GM23248 (cell line): ENCODE measurements at places on chromosomes 1 and 21.

DNA sequence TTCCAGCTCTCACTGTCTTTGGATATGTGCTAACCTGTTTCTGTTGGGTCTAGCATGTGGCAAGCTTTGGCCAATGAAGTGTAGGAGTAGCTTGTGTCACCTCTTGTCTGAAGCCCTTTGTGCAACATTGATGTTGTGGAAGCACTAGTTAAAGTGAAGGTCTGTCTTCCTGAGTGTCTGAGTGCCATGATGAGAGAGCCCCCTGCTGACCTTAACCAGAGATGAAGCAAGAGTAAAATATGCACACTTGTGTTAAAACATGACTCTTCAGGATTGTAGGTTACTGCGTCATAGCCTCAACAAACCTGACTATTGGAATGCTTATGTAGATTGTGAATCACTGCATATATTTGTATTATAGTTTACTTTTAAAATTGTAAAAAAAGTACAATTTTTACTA lies 103.7 kb downstream of the NCAM2 start:
- no peak for DNase-seq

DNA sequence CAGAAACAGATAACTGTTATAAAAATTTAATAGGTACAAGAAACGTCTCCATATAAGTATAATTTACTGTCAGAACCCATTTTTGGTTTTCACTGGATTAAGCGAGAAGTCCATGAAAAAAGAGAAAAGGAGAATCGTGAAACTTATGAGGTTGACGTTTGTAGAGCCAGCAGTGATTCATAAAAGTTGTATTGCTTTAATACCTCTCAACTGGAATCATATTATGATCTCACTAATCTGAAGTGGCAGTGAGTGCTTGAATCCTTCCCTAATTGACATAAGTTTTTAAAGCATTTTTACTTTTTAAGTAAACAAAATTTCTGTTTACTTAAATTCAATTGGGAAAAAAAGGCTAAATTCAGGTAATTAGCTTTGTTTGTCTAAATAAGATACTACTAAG lies 315.3 kb downstream of the TPR start:
- DNase-seq, result peak; percentile 29

GRCh38 chr1:247370786-247371732 lies 39.4 kb upstream of the ZNF496 start:
- DNase-seq, result peak; percentile 59

DNA sequence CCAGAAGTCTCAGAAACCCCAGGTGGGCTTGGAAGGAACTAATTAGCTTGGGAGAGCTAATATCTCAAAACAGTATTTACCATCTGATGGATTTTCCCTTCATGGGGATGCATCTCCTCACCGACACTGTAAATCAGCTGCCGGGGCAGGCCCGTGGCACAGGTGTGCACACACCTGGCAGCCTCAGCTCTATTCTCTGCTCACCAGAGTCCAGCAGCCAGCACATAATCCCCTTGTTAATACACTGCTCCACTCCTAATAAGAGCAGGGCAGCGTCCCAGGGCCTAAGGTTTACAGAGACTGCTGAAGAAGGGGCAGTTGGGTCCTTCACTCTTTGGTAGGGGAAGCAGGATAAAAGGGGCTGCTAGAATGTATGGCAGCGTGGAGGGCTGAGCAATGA lies 200.0 kb downstream of the TOMM20 start:
- no peak for DNase-seq

DNA sequence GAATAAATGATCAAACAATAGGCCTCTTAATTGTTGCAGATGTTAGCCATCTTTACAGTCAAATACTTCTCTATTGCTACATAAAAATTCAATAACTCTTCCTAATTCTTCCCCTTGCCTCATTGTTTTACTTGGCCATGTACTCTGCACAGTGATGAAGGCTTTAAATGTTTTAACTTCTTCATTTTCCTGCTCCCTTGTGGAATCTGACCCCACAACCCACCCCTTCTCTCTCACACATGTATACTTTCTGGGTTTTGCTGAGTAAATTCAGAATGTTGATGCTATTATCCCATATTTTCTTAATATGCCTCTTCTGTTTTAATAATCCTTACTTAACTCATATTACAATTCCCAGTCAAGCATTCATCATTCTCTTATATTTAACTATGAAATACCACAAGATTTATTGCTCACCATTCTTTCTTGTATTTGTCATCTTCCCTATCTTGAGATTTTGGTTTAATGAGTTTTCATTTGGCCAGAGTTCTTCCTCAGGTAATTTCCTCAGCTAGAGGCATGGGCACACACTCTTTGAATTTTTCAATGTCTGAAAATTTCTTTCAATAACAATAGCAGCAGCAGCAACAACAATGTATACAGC lies 327.8 kb upstream of the USP24 start:
- DNase-seq, result peak; percentile 31

- peak; percentile 7 for DNase-seq
Measured at GRCh38 chr1:12339396-12339795, 109.6 kb downstream of the VPS13D start.

- DNase-seq, result no peak
Measured at GRCh38 chr1:166950156-166950555, 25.2 kb downstream of the ILDR2 start.

DNA sequence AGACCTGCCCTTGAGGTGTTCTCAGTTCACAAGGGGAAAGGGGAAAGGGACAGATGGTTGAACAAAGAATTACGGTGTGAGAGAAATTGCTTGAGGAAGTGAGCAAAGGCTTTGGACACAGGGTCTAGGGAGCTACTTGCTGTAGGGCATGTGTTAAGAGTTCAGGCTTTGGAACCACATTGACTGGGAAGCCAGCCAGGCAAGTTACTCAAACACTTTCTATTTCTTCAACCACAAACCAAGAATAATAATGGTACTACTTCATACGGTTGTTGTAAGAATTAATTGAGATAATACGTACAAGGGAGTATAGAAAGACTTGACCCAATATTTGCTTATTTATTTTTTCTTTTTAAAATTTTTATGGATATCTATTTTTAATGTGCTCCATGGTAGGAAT lies 26.6 kb downstream of the AK4 start:
- DNase-seq, result peak; percentile 96

DNA sequence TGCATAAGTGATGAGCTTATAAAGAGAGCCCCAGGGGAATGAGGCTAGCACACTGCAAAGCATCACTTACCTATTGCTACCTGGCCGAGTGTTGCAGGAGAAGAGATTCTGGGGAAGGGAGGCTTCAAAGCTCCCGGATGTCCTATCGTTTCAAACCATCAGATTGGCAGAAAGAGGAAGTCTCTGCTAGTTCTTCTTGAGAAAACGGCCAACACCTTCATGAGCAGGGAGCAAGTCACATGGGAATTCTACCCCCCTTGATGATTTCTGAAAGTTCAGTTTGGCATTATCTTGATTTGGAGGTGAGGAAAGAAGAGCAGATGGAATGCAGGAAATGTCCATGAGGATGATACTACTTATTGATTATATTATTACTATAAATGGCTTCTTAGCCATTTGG lies 16.2 kb downstream of the SYF2 start:
- no peak for DNase-seq

DNA sequence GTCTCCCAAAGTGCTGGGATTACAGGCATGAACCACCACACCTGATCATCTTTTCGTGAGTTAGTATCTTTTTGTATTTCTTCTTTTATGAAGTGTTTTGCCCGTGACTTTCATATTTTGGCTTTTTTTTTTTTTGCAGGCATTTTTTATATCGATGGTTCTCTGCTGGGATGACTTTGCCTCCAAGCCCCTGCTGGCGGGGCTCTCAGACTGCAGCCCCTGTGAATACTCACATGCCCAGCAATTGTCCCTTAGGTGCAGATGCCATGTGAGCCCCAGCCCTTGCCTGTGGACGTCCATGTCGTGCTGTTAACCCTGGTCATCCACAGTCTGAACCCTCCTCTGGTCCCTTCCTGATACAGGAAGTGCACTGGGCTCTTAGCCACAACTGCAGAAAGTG lies 21.7 kb downstream of the CRYAA start:
- DNase-seq, result no peak

DNA sequence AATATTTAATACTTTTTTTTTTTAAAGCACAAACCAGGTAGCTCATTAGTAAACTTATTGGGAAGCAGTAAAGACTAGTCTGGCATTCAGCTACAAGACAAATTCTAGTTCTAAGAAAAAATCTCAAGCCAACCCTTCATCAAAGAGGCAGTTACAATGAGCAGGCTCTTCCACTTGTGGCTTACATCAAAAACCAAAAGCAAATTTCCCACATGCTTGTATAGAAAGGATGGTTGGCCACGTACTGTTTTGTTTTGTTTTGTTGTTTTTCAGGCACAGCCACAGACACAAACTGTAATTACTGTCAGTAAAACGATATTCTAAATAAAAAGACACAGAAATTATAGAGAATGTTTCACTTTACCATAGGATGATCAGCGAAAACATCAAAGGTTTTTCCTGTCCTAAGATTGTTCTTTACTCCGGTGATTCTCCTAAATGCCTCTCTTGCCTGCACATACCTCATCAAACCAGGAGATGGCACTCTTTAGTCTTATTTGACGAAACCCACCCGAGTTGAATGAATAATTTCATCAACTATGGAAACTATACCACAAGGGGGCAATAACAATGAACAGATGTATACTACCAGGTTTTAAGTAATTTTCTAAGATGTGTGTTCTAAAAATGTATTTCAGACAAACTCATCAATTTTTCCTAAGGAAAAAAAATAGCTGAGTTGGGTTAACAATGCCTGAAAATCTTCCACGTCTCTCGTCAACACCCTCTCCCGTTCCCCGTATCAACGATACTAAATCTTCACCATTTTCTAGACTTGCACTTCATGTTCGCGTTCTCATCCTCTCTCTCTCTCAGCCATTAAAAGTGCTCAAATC lies 26.9 kb downstream of the RPL5 start:
- peak; percentile 89 for DNase-seq

DNA sequence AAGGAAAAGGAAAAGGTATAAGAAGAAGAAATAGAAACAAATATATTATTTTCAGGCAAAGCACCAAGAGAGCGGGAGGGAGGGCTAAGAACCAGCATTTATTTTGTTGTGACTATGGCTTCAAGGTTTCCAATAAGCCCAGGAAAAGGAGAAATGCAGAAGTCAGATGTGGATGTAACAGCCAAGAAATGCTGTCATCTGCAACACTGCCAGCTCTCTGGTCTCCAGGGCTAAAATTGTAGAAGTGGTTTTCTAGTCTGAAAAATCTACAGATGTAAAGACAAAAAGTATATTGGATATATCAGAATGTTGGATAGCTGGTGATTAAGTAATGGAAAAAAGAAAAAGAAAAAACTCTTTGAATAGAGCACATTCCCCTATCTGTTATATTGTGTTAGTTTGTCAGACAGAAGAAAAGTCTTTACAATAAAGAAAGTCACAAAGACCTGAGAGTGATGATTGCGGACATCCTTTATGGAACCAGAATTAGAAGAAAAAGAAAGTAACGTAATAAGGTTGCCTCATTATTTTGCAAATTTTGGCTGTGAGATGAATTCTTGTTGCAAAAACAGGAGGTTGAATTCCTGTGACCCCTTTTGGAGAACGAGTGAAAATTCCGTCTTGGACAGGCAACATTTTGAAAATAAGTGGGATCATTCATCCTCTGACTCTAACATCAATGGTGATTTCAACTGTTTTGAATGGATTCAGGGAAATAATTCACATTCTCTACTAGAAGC lies 938.1 kb downstream of the TTLL7 start:
- DNase-seq, result no peak
